ENCODE measurements at places on chromosomes 5 and 9. TPM values are rescaled to one million over a fixed set of nuclear protein-coding genes. Genes with fewer than 3 reads are reported as not detected.

The COL23A1 gene
- polyA plus RNA-seq, result not detected

GRCh38 chr9:34465468-34465867, 6.9 kb downstream of the DNAI1 start:
- no peak for DNase-seq

The PCDHB2 gene
- polyA plus RNA-seq, result not detected

The IL4 gene
- polyA plus RNA-seq, result not detected

GRCh38 chr9:14515571-14516198, 177.5 kb downstream of the ZDHHC21 start:
- DNase-seq, result no peak

The C9orf85 gene
- 6.4 TPM for polyA plus RNA-seq

The ABITRAM gene
- 15.9 TPM for polyA plus RNA-seq

GRCh38 chr9:93013856-93014582, 44.5 kb upstream of the SUSD3 start:
- DNase-seq, result no peak

DNA sequence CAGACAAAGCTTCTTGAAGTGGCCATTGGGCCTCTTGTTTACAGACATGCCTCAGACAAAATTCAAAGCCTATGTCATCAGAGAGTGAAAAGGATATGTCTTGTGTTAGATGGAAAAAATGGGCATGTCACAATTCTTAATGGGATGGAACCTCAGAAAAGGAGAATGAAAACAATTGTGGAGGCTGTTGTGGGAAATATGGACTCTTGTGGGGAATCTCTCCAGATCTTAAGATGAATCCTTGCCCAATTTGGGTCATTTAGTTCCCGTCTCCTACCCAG, 19.5 kb downstream of the SLC22A5 start:
- no peak for DNase-seq

DNA sequence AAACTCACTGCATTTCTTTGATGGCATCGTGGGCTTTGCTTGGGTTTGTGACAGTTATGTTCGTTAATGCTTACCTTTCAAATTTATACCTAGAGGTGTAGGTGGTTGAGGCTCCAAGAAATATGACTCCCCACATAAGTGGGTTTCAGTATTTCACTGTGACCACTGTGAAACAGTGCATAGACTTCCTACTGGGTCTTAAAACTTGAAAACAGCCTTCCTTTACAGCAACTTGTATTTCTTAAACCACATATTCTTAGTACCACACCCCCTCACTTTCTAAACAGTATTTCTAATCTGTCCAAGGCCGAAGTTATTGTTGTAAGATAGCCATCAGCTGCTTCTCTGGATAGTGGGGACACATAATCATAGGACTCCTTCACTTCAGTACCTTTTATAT, 48.3 kb downstream of the TMEFF1 start:
- DNase-seq, result no peak

The SLC25A2 gene
- polyA plus RNA-seq, result not detected

DNA sequence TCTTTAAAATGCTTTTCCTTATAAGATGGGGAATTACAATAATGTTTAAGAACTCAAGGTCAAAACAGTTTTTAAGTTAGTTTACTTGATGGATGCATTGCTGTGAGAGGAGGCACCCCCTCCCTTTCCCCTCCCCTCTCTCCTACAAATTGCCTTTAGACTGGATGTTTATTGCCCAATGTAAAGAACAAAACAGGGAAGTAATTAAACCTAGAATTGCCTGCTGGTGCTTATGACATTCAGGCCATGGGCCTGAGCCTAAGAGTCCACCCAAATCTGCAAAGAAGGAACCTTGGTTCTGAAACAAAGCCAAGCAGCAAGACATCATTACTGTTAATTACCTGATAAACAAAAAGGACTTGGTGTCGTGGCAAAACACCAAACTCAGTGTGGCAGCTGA, 630.3 kb downstream of the ISL1 start:
- no peak for DNase-seq
